AG09309 (cell line): ENCODE measurements at places on chromosomes 16 and 17.

- DNase-seq = no peak
Observed at GRCh38 chr17:53844491-53845107, 21.9 kb downstream of the KIF2B start.

GRCh38 chr16:75010427-75010826 lies 11.6 kb downstream of the ZNRF1 start:
- no peak for DNase-seq

- no peak for DNase-seq
Observed at GRCh38 chr17:55233840-55234239, 30.9 kb upstream of the HLF start.

DNA sequence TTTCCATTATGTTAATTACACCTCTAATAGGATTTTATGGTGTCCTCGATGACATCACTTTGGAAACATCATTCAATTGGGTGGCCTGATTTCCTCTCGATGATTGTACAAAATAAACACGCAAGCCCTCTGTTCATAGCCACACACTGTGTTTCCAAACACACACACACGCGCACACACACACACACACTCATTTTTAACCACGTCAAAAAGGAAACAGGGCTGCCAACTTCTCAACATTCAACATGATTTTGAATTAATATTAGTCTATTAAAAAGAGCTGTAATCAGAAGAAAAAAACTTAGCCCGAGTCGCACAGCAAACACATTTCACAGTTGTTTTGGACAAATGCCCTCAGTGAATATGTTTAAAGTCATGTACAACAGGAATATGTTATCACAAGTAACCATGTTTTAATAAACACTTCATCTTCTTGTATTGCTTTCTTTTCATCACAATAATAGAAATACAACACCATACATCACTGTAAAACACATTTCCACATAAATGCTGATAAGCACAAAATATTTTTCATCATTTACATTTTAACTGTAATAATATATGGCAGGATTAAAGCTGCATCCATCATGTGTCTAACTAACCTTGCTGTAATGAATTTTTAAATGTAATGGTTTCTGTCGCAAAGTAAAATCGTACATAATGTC lies 219.1 kb upstream of the IRX3 start:
- DNase-seq = no peak

- DNase-seq = peak; percentile 20
Observed at GRCh38 chr16:81457326-81458133, 12.9 kb downstream of the CMIP start.

DNA sequence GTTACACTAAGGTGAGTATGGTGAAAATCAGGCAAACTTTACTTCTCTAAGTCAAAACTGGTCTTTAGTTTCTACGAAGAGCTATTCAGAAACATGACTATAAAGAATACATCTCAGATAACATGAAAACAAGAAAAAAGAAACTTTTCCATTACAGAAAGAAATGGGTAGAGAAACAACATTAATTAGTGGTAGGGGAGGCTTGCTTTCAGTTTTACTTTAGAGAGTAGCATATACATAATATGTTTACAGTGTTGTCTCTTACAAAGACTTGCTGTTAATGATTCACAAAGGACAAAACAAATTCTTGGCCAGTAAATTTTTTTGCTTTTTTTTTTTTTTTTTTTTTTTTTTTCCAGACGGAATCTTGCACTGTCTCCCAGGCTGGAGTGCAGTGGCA lies 34.2 kb downstream of the CRLF3 start:
- DNase-seq = no peak

GRCh38 chr17:74146196-74146595 lies 57.3 kb upstream of the RPL38 start:
- no peak for DNase-seq

GRCh38 chr17:12566291-12566690 lies 99.4 kb upstream of the MYOCD start:
- no peak for DNase-seq

DNA sequence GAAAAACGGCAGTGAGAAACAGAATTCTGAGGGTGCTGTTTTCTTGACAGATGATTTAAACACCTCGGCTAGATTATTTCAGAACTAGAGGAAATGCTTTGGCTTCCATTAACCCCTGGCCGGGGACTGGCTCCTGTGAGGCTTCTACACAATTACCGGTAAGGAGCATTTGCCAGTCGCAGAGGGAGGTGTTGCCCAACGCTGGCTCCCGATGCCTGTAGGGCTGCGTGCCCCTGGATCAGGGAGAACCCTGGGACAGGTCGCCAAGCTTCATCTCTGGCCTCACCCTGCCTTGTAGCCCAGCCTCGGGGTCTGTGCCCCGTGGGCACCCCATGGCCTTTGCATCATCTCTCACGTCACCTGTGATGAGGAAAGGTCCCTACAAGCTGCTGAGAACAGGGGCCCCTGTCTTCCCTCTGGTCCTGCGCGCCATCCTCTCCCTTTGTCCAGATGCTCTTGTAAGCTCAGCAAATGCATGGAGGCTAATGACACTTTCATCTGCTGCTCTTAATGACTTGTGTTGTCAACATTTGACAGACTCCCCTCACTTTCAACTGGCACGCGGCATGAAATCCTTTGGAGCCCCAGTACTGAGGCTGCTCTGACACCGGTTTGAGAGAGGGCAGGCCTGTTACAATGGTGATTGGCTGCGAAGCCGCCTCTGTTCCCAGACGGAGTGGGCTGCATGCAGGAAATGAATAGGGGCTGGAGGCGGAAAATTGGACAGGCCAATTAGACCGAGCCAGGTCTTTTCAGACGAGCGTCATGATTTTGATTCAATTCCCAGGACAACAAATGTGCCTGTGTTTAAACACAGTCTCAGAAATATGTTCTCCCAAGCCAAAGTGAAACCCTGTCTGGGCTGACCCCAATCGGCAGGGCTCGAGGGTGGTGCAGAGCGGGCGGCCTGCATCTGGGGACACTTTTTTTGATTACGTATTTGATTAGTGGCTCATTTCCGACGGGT lies 85.5 kb upstream of the DOC2B start:
- no peak for DNase-seq

DNA sequence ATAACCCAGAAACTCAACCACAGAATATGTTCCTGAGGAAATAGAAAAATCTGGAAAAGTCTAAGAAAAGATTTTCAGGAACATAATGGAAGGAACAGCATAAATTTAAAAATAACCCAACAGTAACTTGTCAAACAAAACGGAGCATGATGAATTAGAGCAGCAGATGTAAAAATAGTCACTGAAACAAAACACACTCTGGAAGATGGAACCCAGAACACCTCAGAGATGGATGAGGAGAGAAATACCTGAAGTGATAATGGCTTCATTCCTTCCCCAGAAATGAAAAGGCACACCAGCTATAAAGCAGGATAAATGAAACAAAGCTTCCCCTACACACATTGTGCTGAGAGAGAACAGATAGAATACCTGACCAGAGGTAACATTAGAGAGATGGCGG lies 6.3 kb downstream of the TK1 start:
- DNase-seq = no peak

DNA sequence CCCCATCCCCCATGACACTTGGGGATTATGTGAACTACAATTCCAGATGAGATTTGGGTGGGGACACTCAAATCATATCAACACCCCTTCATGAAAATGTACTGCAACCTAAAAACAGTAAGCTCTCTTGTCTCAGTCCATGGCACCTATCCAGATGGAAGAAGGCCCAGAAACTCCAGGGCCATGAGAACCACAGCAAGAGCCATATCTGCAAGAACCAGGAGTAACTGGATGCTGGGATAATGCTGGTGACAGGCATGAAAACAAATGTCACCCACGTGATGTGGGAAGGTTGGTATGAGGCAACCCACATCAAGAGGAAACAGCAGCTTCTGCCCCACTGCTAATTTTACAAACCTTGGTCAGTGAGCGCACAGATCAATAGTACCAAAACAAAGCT lies 400.1 kb upstream of the ERCC4 start:
- no peak for DNase-seq

GRCh38 chr17:16931318-16932060 lies 40.4 kb downstream of the TNFRSF13B start:
- no peak for DNase-seq

DNA sequence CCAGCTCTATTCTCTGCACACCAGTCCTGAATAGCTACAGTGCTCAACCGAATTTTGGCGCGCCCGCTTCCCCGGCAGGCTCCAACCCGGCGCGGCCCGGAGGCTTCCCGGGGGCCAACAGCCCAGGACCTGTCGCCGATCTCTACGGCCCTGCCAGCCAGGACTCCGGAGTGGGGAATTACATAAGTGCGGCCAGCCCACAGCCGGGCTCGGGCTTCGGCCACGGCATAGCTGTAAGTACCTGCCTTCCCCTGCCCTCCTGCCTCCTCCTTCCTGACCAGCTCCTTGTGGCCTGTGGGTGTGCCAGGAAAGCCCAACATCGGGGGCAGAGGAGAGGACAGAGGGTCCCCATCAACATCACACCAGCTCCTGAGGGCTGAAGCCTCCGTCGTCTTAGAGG lies 70.2 kb downstream of the CCDC182 start:
- DNase-seq = no peak

GRCh38 chr17:61821655-61822054 lies 41.7 kb downstream of the BRIP1 start:
- DNase-seq = no peak

DNA sequence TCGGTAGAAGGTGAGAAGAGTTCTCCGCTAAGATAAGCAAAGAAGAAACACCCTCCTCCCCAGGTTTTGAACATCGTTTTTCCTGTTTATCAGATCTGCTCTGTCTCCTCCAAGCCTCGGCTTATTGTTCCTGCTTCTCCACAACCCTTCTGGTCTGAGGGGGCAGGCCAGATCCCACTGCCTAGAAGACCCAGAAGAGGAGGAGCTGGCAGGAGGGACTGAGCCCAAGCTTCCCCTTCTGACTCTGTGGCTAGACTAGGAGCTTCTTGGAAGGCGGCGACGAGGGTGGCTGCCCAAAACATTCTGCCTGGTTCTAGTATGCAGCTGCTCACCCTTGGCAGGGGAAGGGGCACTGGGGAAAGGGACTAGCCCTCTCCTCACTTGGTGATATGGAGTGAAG lies 5.2 kb upstream of the HOXB5 start:
- no peak for DNase-seq

GRCh38 chr16:80403894-80404293 lies 136.9 kb upstream of the DYNLRB2 start:
- DNase-seq = no peak

DNA sequence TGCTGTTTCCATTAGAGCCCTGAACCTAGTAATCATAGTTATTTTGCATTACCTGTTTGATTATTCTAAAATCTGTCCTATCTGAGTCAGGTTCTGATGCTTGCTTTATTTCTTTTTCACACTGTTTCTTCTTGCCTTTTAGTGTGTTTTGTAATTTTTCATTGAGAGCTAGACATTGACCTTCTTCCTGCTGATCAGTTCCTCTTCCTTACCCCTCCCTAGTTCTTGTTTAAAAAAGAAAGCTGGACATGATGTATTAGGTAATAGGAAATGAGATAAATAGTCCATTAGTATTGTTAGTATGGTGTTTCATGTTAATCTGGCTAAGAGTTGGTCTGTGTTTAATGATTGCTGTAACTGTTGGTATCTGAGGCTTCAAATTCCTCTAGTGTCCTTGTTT lies 13.4 kb downstream of the WWP2 start:
- DNase-seq = no peak

DNA sequence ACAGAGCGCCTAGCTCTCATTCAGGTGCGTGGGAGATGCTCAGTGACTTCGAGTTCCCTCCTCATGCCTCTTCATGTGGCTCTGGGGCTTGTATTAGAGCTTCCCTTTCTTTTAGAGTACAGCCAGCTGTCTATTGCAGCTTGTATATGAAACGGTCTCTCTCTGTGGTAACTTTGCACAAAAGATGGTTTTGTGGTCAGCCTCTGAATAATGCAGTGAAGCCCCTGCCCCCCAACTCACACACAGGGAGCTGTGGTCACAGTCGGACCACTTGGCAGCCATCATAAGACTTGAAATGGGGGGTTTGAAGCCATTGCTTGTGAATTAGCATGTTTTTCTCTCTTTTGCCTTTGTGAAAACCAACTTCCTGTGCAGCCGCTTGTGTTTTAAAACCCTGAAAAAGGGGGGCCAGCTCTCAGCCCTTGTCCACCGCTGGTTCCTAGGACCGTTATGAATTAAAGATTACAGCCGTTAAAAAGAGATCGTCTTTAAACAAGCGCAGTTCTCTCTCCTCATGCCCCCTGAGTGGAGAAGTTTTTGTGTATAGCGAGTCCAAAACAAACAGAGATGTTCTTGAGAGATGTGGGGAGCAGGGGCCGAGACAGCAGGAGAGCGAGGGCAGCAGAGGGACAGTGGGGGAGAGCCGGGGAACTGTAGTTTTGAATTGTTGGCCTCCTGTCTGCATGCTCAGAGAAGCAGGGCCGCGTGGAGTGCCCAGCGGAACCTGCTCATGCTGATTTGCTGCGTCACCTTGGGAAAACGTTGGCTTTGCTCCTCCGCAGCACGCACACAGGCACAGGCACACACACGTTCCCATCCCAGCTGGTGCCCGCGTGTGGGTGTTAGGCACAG lies 199.0 kb downstream of the MSI2 start:
- DNase-seq = no peak

- peak; percentile 20 for DNase-seq
Observed at GRCh38 chr17:56939869-56940484, 20.9 kb downstream of the COIL start.

DNA sequence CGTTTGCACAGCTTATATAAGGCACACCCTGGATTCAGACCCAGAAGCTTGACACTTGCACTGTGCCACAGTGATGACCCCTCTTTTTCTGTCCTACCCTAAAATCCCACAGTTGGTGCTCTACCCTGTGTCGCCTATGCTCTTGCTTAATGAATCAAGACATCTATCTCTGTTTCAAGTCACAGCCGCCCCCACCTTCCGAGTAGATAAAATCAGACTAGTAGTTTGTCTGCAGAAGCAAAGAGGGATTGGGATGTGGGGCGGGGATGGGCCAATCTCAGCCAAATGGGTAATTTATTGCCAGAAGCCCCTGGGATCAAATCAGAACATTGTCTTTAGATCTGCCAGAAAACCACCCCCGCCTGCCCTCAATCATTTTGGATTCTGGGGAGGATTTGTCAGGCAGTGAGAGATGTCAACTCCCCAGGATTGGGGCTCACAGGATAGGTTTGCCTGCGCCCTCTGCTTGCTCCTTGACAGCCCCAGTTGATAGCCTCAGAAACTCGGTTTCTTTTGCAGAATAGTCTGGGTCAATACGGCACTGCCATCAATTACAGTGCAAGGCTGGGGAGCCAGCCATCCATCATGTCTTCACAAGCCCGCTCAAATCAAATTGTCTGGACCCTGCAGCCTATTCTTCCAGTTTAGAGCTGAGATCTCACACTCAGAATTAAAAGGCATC lies 520.8 kb downstream of the GRIN2A start:
- DNase-seq = no peak

DNA sequence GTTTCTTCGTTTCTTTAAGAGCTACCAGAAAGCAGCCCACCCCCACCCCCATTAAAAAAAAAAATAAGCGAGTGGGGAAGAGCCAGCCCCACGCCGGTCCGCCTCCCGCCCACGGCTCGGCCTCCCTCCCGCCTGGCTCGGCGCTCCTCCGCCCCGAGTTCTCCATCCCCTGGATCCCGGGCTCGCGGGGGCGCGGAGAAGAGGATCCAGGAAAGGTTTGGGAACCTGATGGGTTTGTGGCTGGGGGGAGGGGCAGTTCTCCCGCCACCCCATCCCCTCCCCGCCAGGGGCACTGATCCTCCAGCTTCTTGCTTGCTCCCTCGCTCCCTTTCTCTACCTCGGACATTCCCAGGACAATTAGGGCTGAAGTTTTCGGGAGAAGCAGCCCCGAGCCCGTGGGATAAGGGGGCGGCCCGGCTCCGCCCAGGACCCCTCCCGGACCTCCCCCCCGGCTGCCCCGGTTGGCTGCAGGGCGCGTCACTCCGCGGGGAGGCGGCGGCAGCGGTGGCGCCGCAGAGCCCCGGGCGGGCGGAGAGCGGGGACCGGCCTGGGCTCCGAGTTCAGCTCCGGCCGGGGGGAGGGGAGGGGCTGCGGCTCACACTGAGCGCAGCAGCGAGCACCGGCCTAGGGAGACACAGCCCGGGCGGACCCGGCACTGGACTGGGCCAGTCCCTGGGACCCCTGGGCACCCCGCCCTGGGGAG lies 1.0 kb upstream of the SALL1 start:
- peak; percentile 59 for DNase-seq
